ENCODE measurements at places on chromosomes 2 and 18. TPM values are rescaled to one million over a fixed set of nuclear protein-coding genes. Genes with fewer than 3 reads are reported as not detected.

The CCDC141 gene
- 0.22 TPM for polyA plus RNA-seq

The GLI2 gene
- 16.3 TPM for polyA plus RNA-seq

The CPS1 gene
- polyA plus RNA-seq, result 2.4 TPM

The SERPINB4 gene
- not detected for polyA plus RNA-seq

The PROC gene
- polyA plus RNA-seq, result 6.5 TPM

The MYOM1 gene
- polyA plus RNA-seq, result 8.1 TPM

The HDAC4 gene
- polyA plus RNA-seq, result 12.3 TPM

The CARF gene
- polyA plus RNA-seq, result 15.8 TPM

The TRIB2 gene
- 175 TPM for polyA plus RNA-seq

The BCL11A gene
- 12.7 TPM for polyA plus RNA-seq

The NXPH2 gene
- polyA plus RNA-seq, result 4.6 TPM

The PLEK gene
- polyA plus RNA-seq, result 4.2 TPM

The DSG4 gene
- polyA plus RNA-seq, result not detected

- no peak for DNase-seq
Measured at GRCh38 chr2:55009277-55010060, 40.8 kb downstream of the RTN4 start.

DNA sequence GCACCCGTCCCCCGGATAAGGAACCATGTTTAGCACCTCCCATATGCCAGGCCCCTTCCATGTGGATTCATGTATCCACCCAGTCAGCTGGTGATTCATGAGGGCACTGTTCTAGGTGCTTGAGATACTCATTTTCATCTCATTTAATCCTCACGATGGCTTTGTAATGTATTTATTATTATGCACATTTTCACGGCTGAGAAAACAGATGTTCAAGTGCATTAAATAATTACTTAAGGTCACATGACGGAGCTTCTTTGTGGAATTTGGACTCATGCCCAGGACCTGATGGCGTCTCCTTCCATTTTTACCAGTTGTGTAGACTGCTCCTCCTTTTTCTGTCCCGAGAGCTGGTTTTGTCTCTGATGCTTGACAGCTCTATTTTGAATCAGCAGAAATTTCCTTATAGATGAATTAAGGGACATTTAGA lies 72.2 kb upstream of the RBM44 start:
- DNase-seq, result no peak

- DNase-seq, result no peak
Measured at GRCh38 chr2:25194576-25195122, 26.3 kb upstream of the POMC start.

DNA sequence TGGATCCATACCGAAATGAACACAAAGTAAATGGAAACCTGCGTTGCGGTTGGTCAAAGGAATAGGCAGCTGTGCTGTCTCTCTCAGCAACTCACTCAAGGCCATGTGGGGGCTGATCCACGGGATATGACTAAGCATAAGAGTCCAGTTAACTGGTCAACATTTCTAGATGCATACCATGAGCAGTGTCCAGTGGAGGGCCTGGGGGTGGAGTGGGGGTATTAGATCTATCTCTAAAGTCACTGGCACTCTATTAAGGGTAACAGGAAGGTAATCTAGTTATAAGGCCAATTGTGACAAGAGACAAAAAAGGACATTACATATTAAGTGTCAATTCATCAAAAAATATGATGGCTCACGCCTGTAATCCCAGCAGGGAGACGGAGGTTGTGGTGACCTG lies 136.8 kb downstream of the TTC32 start:
- DNase-seq, result no peak

- DNase-seq, result no peak
Measured at GRCh38 chr2:25032901-25033300, 9.0 kb upstream of the EFR3B start.

DNA sequence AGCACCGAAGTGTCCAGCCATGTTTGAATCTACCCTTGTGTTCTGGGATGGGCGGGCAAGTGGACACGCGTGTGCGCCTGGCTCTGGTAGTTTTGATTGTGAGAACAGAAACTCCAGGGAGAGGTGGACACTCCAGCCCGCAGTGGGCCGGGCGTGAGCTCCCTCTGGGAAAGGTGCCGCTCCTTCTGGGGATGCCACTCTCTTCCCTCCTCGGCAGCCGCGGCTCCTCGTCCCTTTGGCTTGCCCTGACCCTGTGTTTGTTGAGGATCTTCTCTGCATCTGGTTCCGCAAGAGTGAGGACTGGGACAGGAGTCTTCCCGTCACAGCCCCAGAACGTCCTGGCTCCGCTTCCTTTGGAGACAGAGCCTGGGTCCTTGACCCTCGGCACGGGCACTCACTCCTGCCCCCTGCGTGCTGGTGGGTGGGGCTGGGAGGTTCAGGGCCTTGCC lies 1.3 kb downstream of the CTDP1 start:
- DNase-seq, result no peak

DNA sequence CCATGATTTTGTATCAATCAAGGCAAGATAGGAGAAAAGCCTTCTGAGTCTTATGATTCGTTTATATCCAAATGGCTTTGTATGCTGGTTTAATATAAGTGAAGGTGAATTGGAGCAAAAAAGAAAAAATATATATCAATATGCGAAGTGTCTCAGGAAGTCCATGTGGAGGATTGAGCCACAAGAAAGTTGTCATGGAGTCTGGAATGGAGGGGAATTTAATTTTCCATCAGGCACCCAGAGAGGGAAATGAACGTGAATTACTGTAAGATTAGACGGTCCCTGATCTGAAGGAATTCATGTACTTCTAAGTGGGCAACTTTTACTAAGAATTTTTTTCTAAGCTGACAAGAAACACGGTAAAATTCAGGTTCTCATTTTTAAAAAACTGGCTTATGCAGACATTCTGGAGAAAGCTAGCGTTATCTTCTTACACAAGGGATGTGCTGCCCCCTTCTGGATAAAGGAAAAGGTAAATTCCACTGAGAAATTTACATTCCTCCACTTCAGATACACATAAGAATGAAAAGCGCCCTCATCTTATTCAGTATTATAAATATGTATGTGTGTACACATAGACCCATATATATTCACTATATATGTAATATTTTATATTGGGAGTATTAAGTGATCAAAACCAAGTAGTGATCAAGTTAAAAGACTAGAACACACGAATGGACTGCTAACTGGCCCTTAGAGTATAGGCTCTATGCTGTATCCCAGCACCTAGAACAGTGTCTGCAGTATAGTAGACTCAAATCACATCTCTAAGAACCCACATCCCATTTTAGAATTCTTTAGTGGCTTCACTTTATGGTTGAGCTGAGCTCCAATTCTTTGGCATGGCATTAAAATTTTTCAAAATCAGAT lies 289.0 kb upstream of the TFPI start:
- DNase-seq, result peak; percentile 23

DNA sequence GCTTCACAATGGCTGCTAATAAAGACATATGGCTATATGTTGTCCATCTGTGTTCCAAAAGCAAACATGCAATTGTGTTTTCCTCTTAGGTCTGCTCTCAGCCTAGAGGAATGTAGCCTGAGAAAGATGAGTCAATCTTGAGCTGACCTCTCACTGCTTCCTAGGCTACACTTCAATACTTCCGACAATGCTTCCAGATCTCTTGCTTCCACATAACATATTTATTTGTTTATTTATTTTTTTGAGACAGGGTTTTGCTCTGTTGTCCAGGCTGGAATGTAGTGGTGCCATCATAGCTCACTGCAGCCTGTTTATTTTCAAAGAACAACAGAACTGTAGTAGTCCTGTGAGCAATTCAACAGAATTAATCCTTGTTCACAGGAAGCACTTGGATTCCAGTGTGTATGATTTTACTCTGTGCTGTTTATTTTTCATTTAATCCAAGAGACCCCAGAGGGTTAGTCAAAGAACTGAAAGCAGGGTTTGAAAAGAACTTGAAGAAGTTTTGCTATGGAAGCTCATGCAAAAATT lies 437.9 kb downstream of the TXNL1 start:
- no peak for DNase-seq

- DNase-seq, result no peak
Measured at GRCh38 chr18:47264308-47264700, 12.8 kb upstream of the SKOR2 start.

- no peak for DNase-seq
Measured at GRCh38 chr2:239189711-239190131, 211.1 kb downstream of the HDAC4 start.

DNA sequence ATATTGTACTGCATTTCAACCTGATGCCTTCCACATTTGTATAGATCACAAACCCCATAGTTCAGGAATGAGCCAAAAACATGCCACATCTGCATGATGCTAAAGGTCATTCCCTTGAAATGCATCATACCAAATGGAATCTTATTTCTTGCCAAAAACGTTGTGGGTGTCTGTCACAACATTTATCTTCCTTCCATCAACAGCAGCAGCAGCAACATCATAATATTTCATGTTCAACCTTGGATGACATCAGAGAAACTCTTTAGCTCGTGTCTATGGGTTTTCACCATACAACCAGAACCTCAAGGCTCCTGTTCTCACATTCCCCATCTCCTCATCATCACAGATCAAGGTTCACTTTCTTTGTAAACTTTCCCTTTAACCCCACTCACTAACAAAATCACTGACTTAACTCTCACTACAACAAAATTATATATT lies 221.3 kb upstream of the CTAGE1 start:
- no peak for DNase-seq

DNA sequence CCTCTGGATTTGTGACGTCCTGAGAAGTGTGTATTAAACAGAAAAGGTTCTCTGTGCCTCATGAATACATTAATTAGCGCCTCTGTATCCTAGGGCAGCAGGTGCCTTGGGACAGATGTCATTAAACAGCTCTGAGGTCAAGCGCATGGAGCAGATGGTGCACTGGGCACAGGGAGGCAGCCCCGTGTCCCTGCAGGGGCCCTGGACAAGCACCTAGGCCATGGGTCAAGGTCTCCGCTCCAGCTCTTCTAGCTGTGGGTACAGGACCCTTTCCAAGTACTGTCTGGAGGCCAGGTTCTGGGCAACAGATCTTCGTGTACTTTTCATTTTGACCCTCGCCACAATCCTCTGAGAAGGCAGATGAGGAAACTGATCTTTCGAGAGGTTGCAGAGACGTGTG lies 126.4 kb downstream of the KCTD1 start:
- DNase-seq, result no peak

GRCh38 chr18:73408469-73408868 lies 540.7 kb upstream of the NETO1 start:
- no peak for DNase-seq

DNA sequence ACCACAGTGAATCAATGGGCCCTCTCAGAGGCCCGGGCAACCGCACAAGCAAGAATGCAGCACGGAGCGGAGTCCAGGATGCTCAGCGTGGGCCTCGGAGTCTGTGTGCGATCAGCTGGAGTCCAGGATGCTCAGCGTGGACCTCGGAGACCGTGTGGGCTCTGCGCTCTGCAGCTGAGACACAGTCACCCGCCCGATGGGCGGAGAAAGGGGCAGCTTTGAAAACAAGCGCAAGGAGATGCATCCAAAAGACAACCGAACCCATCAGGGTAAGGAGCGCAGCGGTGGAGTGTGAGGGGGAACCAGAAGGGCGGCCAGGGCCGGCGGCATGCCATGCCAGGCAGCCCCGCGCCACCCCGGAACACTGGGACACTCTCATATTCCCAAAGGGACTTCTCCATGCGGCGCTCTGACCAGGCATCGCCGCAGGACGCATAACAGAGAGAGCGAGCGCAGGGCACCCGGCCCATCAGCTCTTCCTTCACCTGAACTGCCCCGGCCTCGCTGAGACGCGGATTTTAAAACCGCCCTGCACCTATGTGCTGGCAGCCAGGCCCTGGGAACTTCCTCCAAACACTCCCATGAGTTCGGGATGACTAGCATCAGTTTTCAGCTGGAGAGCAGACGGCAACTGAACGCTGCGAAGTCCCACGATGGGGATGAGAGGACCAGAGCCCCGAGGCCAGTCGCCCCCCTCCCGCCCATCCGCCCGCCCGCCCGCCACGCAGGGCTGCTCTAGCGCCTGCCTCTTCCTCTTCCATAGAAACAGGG lies 44.7 kb downstream of the MC5R start:
- no peak for DNase-seq

- DNase-seq, result no peak
Measured at GRCh38 chr2:231129216-231129615, 4.4 kb upstream of the HTR2B start.

- DNase-seq, result no peak
Measured at GRCh38 chr2:145085612-145086011, 565.7 kb upstream of the ZEB2 start.

DNA sequence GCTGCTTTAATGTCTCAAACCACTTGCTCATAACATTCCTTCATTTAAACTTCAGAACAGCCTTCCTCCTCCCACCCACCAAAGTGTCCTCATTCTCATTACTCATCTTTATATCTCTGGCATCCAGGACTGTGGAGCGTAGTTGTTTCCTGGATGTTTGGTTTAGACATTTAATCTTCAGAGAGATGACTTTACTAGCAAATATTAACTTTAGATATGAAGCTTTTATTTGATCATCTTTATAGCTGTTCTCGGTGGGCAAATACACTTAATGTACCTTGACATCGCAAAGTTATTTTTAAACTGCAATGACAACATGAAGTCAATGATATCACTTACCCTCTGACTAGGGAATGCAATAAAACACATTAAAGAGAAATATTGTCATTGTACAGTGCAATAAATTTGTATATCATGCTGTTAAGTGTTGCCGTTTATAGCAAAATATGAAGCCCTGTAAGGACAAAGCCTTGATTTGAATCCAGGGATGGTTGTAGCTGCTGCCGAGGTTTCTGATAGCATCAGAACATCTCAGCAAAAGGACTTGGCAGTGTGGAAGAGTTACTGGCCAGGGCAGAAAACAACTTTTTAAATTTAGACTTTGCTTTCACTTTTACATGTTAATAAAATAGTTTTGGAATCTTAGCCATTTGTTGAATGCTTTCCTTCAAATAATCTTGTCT lies 4.6 kb upstream of the LAMA3 start:
- no peak for DNase-seq

DNA sequence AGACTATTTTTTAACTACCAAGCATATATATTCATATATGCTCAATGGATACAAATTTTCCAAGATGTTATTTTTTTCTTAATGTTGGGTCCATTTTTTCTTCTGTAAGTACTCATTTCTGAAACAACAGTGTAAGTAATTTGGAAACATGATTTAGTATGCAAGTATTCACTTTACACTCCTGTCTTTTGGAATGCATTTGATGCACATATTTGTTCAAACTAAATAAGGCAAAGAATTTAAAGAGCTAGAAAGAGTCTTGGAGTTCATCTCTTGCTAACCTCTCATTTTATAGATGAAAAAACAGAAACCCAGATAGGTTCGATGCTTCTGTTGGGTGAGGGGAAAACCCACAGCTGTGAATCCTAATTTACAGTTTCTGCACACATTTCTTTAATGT lies 439.5 kb upstream of the RAB12 start:
- DNase-seq, result no peak

DNA sequence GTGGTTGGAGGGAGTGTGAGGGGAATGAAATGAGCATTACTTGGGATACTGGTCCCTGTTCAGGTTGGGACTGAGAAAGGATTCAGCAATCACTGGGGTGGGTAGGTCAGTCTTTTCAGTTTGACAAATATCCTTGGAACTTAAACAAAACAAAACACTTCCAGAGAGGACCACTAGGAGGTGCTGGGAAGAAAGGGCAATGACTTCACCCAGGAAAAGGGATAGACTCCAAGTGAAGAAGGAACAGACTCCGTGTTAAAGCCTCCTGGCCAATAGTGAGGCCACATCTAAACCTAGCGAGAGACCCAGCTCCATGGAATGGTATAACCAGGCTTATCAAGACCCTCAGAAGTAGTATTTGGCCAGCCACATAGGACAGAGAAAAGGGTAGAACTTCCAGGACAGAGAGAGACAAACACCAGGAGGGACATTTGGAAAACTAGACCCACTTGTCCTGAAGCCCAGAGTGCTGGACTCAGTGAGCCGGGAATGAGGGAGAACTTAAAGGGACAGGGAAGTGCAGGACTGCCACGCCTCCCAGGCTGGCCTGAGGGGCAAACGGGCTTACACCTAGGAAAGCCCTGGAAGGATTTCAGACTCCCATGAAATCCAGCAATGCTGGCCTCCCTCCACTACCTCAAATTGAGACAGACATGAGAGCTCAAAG lies 19.6 kb upstream of the KCNG3 start:
- DNase-seq, result no peak

All from renal cortex interstitium (tissue), 15 donors.